Tongue (tissue), 3 donors: ENCODE measurements at places on chromosomes 12 and 14.

- DNase-seq, result peak; percentile 69
These were observed 10.6 kb upstream of the PYGL start for GRCh38 chr14:50954811-50955372.

DNA sequence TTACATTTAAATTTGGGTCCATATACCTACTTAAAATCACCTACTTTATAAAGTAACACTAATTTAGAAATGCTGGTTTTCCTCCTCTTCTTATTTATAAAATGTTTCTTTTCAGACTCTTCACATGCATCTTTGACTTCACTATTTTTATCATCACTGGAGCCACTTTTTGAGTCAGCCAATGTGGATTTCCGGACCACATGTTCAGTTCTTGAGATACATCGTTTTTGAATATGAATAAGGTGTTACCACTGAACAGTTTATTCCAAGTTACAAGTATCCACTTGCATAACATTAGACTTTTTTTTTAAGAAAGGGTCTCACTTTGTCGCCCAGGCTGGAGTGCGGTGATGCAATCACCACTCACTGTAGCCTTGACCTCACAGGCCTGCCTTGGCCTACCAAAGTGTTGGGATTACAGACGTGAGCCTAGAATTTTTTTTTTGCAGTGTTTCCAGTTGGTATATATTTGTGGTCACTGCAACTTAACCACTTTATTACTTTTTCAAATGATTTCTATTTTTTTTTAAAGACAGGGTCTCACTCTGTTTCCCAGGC lies 5.7 kb downstream of the FNTB start:
- no peak for DNase-seq

DNA sequence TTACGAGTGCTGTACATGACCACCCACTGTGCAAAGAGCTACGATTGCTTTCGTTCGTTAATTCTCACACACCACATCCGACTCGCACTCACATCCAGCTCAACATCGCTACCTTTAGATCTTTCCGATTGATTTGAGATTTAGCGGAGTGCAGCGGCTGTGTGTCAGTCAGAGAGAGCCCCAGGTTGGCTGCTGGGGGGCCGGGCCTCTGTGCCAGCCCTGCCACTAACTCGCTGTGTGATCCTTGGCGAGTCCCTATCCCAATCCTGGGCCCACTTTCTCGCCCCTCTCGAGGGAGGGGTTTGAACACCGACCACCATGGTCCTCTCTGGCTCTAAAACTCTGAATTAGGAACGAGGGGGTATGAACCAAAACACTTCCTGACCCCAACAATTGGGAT lies 8.6 kb downstream of the DLK1 start:
- DNase-seq, result no peak

GRCh38 chr12:48110691-48111311 lies 4.9 kb upstream of the SENP1 start:
- no peak for DNase-seq

GRCh38 chr12:99619389-99620158 lies 28.0 kb upstream of the GARIN6 start:
- no peak for DNase-seq
